ENCODE measurements at places on chromosomes 11 and 22.
A peak's percentile ranks its signal among the peaks of the same experiment; 100 is the strongest.

DNA sequence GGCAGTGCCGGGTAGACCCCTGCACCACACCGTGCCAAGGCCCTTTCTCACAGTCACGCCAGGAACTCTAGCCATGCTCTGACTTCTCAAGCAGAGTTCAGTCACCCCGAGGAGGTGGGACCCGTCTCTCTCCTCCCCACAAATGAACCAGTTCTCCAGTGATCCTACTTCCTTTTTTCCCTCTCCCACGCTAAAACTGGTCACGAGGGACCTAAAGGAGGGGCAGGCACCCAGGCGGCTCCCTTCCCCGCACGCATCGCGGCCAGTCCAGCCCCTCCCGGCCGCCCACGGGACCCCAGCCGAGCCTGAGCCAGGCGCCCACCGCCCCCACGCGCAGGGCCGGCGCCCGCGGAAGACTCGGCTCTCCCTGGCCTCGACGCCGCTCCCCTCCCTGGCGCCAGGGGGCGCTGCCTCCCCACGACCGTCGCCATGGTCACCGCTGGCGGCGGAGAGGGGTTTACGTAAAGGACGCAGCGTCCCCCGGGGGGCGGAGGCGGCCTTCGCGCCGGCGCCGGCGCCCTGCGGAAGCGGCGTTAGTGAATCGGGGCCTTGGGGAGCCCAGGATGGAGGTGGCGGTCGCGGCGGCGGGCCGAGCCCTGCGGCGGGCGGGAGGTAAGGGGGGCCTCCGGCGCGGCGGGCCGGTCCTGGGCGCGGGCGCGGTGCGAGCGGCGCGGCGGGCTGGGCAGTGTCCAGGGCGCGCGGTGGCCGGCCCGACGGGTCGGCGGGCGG, at the start of gene DAGLA:
Gene DAGLA (plus strand): TSS at position 499 of the 729 bp plus-strand sequence. CDS start 39,765 bp downstream, outside the sequence.
- DNase-seq: peak; percentile 66

DNA sequence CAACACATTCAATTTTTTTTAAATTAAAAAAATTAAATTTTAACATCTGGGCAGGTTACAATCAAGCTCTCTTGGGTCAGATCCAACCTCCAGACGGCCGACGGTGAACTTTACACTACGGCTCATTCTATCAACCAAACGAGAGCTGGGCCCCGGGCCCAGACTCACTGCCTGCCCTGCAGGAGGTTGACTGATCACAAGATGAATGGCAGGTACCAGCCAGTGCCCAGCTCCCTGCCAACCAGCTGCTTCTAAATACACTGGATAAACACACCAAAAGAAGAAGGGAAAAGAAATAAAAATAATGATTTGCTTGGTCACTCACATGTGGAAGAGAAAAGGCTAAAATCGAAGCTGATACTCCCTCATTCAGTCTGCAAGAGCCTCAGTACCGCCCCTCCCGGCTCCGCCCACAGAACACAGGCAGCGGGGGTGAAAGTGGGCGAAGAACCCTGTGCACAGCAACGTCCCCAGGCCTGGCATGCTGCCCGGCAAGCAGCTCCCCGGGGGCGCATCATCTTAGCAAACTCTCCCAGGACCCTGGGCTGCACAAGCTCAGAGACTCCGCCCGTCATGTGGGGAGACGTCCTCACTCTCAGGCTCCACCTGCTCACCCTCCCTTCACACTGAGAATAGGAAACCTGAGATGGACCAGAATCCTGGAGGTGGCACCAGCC, 303.4 kb downstream of the SHANK2 start:
- DNase-seq: no peak

DNA sequence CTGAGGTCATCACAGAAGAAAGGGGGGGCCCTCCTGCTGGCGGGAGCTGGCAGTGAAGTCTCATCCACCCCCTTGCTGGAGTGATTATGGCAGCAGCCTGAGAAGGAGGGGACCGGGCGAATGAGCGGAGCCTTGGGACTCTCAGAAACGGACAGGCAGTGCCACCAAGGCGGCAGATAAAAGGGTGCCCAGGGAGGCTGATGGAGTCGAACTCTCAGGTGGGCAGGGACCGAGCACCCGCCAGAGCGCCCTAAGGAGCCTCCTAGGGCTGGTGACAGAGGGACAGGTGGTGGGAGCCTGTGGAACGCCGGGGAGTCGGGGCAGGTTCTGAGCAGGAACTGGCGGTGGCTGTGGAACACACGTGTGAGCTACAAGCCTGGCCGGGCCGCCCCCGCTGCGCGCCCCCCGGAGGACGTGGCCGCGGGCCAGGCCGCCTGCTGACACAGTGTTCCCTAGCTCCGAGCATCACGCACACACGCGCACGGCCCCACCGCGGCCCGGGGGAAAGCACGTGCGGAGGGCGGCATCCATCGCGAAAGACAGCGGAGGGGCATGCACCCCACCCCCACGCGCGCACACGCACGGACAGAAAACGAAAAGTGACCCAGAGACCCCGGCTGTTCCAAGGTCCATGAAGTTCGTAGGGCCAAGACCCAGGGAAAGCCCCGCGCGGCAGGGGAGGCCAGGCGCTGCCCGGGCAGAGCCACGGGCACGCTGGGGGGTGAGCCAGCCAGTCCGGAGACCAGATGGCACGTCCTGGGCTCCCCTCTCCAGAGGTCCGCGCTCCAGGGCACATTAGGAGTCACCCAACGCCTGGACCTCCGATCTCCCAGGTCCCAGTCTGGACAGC, 1.0 kb downstream of the VWCE start:
- DNase-seq: no peak

DNA sequence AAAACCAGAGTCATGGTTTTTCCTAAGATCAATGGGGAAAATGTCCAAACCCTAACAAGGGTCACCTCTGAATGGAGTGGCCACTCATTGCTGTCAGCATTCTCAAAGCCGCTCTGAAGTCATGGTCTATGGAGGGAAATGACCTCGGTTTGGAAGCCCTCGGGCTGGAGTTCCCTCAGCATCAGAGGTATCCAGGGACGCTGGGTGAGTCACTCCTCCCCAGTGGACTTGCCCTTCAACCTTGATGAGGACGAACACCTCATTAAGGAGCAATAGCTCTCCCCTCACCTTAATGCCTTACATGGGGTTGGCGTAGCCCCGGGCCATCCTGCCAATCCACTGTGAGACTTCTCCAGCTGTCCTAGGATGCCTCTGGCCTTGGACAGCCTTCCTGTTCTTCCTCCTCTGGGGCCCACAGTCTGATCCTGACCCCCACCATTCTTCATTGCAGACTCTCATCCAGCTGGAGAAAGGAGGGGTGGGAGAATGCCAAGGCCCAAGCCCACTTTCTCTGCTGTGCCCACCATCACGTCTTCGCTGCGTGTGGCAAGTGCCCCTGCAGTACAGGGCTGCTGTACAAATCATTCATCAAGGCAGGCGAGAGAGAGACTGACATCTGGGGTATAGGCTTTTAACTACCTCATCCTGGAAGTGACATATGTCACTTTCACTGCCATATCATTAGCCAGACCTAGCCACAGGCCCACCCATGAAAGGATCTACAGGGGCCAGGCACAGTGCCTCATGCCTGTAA, 25.4 kb upstream of the MYH9 start:
- no peak for DNase-seq

DNA sequence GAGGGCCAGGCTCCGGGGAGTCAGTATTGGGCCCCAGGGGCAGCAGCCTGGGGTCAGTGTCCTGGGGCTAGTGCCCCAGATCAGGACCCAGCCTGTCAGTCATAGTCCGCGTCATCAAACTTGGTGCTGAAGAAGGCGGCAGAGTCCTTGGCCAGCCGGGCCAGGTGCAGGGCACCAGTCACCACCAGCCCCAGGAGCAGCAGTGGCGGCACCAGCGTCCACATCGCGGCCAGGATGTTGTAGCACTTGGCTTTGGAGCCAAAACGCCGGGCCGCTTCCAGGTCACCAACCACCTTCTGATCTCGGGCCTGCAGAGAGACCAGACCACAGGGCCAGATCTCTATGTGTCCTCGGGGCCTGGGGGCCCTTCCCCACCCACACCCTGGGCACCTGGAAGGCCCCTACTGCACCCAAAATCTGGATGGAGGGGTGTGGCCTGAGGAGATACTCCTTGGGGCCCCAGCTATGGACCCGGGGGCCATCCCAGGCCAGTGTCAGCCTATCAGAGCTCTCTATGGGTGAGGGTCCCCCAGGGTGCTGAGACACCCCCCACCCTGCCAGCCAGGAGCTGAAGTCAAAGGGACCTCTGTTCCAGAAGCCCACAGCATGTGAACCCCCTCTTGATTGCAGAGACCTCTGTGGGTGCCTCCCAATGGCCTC, 790 bp downstream of the IFITM5 start:
- DNase-seq: no peak

- no peak for DNase-seq
Observed at GRCh38 chr11:84790849-84791427, 836.2 kb downstream of the DLG2 start.

- no peak for DNase-seq
Observed at GRCh38 chr11:78180751-78181150, 7.7 kb downstream of the KCTD21 start.

DNA sequence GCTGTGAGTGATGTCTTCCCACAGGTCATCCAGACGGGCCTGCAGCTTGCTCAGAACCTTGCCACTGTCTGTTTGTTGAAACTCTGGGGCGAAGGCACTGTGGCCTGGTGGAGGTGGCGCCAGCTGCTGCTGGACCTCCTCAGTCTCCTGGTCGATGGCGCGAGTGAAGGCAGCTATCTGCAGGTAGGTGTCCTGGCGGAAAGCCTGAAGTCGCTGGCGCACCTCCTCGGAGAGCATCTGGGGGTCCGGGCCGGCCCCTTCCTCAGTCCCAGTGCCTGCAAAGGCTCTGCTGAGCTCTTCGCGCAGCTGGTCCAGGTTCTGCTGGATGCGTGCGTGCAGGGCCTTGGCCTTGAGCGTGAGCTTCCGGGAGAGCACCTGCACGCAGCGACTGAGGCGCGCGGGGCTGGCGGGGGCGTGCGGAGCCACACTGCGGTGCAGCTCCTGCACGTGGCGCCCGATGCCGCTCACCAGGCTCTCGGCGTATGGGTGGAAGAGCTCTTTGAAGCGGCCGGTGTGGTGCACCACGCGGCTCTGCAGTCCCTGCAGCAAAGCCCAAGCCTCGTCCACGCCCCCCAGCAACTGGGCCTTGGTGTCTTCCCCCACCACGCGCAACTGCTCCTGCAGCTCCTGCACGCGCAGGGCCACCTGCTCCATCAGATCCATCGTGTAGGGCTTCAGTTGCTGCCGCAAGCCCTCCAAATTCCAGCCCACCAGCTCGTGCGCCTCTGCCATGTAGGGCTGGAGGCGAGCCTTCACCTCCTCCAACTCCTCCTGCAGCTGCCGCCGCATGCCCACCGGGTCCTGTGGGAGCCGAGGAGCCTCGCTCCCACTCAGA, 1.3 kb downstream of the APOA5 start:
- no peak for DNase-seq

DNA sequence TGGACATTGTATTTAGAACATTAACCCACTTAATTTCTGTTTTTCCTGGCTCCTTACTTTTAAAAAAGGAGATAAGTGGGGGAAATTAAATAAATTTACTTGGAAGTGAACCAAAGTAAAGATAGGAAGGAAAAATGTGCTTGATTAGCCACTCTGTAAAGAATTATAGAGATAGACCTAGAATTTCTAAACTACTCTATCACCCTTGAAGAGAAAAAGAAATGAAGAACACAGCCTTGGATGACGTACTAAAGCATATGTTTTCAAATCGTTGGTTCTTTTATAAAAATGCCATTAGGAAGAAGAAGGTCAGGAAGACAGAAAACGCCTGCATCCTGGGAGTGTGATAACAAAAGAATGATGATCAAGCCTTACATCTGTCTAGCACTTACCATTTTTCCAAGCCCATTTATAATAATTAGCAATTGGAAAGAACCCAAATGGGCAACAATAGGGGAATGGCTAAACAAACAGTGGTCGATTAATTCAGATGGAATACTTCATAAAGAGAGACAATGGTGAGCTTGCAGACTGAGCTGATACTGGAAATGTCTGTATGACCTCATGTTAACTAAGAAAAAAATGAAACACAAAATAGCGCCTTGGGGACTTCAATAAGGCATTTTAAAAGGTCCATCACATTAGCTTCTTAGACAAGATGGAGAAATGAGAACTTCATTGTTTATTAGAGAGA, 81.0 kb upstream of the LRRC55 start:
- no peak for DNase-seq

DNA sequence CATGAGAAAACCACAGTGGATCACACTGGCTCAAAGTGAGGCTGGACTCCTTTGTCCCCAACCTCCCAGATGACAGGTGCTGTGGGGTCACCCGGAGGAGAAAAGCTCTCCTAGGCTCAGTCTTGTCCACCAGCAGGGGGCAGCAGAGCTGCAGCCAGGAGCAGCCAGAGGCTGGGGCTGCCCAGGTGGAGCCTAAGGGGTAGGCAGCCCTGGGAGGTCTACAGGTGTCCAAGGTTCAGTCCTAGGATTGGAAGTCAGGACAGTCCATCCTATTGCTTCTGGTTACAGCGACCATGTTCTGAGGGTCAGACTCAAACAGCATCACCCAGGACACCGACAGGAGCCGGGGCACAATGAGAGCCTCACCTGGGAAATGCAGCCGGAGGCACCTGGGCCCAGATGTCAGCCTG, 77.6 kb upstream of the IGLL5 start:
- no peak for DNase-seq

GRCh38 chr11:70666311-70666710, 268.0 kb downstream of the CTTN start:
- DNase-seq: no peak

DNA sequence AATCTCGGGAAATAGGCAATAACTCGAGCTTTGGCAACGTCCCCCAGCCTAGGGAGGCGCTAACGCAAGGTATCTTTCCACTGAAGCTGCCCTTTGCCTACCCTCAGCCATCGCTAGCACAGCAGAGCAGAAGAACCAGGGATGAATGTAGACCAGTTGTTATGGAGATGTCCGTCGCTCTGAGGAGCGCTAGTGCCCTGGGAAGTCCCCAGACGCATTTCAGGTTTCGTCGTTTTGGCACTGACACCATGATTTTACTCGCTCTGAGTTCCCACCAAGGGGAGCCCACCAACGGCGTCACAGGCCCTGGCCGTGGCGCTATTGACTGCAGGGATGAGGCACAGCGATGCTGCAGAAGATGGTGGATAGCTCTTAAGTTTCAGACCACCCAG, 22.7 kb upstream of the BDNF start:
- DNase-seq: no peak

GRCh38 chr11:76339221-76339620, 41.7 kb downstream of the THAP12 start:
- DNase-seq: no peak

DNA sequence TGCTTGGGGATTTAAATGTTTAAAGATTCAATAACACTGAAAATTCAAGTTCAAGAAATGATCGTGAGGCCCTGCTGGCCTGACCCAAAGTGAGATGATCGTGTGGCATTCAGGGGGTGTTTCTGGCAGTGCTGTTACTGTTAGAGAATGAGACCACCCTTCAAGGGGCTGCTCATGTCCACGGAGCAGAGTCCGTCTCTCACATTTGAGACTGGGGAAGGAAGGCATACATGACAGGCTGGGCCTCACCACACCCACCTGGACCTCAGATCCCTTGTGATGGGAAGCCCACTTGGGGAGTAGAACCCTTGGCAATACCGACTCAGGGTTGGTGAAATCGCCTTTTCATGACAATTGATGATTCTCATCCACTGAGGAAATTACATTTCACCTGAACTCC, 16.1 kb upstream of the NRIP3 start:
- no peak for DNase-seq

- DNase-seq: no peak
Observed at GRCh38 chr11:6646918-6647679, 8.5 kb downstream of the DCHS1 start.
